ENCODE measurements at places on chromosomes 1 and 21. TPM values are rescaled to one million over a fixed set of nuclear protein-coding genes. Genes with fewer than 3 reads are reported as not detected.

The PODN gene
- 0.17 TPM for total RNA-seq

The C1QB gene
- total RNA-seq, result not detected

The CA6 gene
- not detected for total RNA-seq

The CR1L gene
- total RNA-seq, result 0.37 TPM

The ICOSLG gene
- 6.6 TPM for total RNA-seq

The ZNHIT6 gene
- total RNA-seq, result 21.5 TPM

DNA sequence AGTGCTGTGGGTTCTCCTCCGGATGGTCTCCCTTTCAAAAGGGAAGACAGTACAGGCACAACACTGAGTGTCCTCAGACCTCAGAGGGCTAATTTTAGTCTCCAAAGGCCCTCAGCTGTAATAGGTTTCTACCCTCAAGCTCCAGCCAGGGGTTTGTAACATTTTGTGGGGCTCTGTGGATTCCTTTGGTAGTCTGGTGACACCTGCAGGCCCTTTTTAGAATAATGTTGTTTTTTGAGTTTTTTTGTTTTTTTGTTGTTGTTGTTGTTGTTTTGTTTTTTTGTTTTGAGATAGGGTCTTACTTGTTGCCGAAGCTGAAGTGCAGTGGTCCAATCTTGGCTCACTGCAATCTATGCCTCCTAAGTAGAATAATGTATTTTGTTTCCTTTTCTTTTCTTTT, 15.0 kb upstream of the TMEM201 start:
- H3K4me3 ChIP-seq, result no peak overlapping the region
- H3K36me3 ChIP-seq, result peaks cover 21% of the 10 kb centered on the region
- no peaks in the 10 kb centered on the region for H3K27me3 ChIP-seq
- no peak for DNase-seq
- no peaks in the 10 kb centered on the region for H3K4me1 ChIP-seq
- no peak overlapping the region for H3K27ac ChIP-seq

GRCh38 chr1:219573960-219574359, 38.9 kb downstream of the ZC3H11B start:
- no peak overlapping the region for H3K4me3 ChIP-seq
- H3K27ac ChIP-seq, result no peak overlapping the region
- no peaks in the 10 kb centered on the region for H3K36me3 ChIP-seq
- H3K4me1 ChIP-seq, result no peaks in the 10 kb centered on the region
- no peak for DNase-seq

DNA sequence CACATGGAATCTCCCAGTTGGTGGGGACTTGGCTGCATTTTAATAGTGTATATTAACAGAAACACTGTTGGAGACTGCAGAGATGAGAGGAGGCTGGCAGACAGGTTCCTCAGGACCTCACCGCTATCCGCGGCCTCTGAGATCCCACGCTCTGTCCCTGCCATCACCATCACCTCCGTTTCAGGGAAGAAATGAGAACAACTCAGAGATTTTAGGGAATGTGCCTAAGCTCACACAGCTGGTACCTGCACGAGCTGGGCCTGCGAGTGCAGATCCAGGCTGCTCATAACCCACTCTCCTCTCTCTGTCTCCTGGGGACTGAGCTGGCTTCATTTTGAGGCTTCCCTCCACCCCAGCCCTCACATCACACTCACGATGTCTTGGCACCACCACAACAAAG, 62.0 kb downstream of the UMODL1 start:
- H3K27ac ChIP-seq, result no peak overlapping the region
- H3K27me3 ChIP-seq, result no peaks in the 10 kb centered on the region
- DNase-seq, result no peak
- no peaks in the 10 kb centered on the region for H3K36me3 ChIP-seq
- H3K4me1 ChIP-seq, result no peaks in the 10 kb centered on the region
